Esophagus (tissue), 2 donors: ENCODE measurements at places on chromosomes 7 and 10. TPM values are rescaled to one million over a fixed set of nuclear protein-coding genes. Genes with fewer than 3 reads are reported as not detected.

Gene SLC13A1
- not detected for polyA plus RNA-seq

Gene PAX4
- polyA plus RNA-seq = not detected

Gene EPO
- not detected for polyA plus RNA-seq

Gene STEAP4
- 6.2 TPM for polyA plus RNA-seq

Gene MSMB
- 0.26 TPM for polyA plus RNA-seq

Gene KCND2
- polyA plus RNA-seq = not detected

Gene MRLN
- polyA plus RNA-seq = not detected

Gene GCK
- polyA plus RNA-seq = 0.18 TPM
